Activated CD8-positive, alpha-beta memory T cell treated with anti-CD3 and anti-CD28 coated beads for 1 hour (primary cell): ENCODE measurements at places on chromosomes 12 and 14.

- no peak for DNase-seq
Observed at GRCh38 chr12:116171549-116171948, 105.9 kb downstream of the MED13L start.

GRCh38 chr12:127324681-127325080, 942.3 kb upstream of the TMEM132C start:
- no peak for DNase-seq

DNA sequence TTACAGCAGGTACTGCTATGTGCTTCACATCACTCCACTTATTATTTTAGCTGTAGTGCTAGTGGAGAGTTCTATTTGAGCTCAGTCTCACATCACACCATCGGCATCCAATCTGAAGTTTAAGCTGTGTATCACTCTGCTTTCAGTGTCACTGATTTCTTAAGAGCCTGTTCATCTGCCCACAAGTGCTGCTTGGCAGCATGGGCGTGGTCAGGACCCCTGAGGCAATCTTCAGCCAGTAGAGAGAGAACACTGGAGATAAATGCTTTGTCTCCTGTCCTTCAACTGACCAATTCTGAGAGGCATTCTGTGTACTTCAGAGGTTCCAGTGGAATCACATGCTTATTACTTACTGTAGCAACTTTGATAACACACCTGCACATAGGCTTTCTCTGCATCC, 728.8 kb downstream of the RPS29 start:
- no peak for DNase-seq

- no peak for DNase-seq
Observed at GRCh38 chr12:25194722-25195055, 271 bp downstream of the DNAI7 start.

DNA sequence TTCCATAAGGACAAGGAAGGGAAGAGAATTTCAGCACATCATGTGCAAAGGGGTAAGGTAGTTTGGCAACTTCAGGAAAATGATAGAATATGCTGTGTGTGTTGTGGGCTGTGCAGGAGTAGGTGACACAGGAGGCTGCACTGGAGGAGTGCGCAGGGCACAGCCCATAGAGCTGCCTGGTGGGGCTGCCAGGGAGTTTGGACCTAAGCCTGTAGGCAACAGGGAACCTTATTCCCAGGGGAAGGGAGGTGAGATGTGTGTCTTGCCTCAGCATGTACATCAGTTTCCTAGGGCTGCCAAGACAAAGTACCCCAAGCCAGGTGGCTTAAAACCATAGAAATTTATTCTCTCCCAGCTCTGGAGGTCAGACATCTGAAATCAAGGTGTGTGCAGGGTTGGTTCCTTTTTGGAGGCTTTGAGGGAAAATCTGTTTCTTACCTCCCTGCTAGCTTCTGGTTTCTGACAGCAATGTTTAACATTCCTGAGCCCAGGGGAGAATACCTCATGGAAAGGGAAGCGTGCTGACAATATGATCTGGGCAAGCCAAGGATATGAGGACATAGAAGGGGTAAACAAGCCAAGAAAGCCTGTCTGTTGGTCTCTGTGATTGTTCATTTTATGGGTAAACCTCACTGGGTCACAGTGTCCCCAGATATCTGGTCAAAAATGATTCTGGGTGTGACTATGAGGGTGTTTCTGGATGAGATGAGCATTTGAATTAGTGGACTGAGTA, 174.0 kb upstream of the NTF3 start:
- no peak for DNase-seq

DNA sequence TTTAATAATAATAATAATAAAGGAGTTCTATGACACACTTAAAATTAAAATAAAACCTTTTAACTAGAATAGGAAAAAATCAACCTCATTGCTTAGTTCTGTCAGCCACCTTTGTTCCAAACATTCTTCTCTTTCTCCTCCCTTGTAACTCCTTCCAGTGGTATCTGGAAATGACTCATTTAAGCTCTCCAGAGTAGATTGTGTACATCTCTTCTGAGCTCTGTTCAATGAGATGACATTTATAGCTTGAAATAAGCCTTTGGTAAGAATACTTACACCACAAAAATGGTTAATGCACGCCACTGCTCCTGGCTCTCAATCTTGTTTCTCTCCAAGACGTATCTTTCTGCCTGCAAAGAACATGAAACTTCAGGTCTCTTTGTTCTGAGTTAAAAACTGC, 70.3 kb downstream of the STAB2 start:
- DNase-seq = no peak

GRCh38 chr14:69860221-69860620, 19.0 kb upstream of the SMOC1 start:
- DNase-seq = no peak

DNA sequence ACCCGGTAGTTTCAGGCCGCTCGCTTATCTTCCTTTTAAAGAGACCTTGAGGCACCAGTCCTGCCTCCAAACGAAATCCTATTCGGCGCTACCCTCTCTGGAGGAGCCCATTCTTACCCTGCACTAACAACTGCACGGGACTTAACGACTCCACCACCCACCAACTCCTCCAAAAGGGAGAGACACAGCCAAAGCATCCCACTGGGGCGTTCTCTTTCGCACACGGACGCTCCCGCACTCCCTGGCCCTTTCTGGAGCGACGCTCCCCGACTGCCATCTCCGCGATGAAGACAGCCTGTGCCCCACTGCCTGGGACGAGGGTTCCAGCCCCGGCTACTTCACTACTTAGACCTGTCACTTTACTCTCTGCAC, 650 bp downstream of the GALC start:
- no peak for DNase-seq

DNA sequence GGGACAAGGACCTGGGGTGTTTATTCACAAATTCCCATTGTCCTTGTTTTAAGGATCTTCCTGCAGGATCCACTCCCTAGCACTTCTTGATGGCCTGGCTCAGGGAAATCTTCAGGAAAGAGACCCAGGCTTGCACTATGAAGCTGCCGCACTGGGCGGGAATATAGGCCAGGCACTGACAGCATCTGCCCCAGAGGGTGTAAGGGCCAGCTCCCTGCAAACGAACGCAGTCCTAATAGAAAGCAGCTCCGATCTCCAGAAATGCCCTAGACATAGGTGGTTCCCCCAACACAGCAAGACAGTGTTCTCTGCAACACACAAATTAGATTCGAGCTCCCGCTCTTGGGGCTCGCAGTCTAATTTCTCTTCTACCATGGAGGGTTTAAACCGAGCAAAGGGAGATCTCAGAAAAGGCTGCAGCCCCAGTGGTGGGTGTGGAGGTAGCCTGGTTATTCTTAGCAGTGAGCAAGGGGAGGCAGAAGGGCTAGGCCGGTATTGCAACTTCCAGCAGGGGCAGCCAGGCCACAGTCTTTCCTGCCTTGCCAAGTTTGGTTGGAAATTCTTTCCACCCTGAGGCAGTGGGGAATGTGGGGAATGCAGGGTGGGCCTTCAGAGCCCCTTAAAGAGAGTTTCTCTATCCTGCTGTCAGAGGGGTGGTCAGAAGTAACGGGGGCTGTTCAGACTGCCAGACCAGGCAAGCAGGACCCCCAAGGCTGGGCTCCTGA, 16.1 kb upstream of the WSCD2 start:
- no peak for DNase-seq

GRCh38 chr12:27285403-27285802, 41.3 kb downstream of the STK38L start:
- no peak for DNase-seq

GRCh38 chr14:42192738-42193653, 586.3 kb downstream of the LRFN5 start:
- DNase-seq = no peak

GRCh38 chr14:37118673-37119366, 53.6 kb downstream of the SLC25A21 start:
- DNase-seq = no peak

GRCh38 chr12:78034025-78034424, 203.3 kb downstream of the NAV3 start:
- no peak for DNase-seq

DNA sequence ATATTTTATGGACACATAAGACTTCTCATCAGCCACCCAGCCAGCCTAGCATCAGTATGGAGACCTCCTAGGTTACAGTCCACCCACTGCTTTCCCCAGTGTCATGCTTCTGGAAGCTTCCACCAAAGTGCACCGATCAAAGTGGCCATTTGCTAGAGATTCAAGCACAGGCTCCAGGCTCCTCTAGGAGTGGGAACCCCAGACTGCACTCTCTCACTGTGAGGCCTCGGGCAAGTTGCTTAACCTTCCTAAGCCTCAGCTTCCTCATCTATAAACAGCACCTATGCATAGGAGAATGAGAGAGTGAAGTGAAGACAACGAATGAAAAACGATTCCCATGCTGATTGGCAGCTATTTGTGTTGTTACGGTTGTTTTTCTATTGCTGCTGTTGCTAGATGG, 94.4 kb downstream of the DICER1 start:
- no peak for DNase-seq

DNA sequence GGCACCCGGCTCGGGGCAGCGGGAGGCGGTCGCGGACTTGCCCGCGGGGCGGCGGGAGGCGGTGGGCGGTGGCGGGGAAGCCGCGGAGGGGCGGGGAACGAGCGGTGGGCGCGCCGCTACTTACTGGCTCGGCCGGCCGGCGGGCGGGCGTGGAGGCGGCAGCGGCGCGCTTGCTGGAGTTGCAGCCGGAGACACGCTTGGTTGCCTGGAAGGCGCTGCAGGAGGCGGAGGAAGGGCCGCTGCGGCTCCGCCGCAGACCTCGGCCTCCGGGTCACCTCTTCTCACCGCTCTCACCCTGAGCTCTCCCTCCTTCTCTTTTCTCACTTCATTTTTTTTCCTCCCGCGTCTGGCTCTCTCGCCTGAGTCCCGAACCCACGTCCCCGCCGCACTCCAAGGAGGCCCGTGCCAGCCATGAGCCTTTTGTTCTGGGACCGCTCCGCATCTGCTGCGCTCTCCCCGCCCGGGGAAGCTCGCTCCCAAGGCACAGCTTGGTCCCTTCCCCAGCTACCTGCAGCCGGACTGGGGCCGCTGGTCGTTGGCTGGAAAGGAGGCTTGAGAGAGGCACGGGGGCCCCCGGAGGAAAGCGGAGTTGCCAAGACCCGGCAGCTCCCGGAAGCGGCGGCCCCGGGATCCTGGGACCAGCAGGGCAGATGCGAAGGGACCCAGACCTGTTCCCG, 592 bp upstream of the KCNK10 start:
- DNase-seq = no peak

DNA sequence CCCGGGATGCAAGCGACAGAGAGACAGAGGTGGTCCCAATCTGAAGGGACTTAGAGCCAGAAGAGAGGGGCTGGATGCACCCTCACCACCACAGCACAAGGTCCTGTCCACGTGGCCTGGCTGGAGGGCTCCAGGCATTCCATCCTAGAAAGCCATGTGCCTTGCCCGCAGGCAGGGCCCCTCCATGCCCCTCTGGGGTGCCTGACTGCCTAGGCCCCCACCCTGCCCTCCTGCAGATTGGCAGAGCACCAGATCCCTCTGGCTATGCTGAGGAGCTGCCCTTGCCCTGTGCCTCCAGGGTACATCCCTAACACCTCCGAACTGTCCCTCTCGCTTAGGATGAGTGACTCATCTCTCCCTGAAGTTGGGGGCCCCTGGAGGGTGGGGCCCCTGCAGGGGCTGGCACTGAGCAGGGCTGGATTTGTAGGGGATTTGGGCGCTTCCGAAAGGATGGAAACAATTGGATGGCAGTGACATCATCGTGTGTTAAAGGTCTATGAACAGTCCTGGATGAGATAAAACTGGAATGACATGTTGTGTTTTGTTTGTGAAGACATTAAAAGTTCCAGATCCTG, 50.9 kb downstream of the CHGA start:
- DNase-seq = no peak

- DNase-seq = no peak
Observed at GRCh38 chr14:76267322-76268046, 108.5 kb upstream of the ESRRB start.
